ENCODE measurements at places on chromosomes 1 and 21. TPM values are rescaled to one million over a fixed set of nuclear protein-coding genes. Genes with fewer than 3 reads are reported as not detected.

DNA sequence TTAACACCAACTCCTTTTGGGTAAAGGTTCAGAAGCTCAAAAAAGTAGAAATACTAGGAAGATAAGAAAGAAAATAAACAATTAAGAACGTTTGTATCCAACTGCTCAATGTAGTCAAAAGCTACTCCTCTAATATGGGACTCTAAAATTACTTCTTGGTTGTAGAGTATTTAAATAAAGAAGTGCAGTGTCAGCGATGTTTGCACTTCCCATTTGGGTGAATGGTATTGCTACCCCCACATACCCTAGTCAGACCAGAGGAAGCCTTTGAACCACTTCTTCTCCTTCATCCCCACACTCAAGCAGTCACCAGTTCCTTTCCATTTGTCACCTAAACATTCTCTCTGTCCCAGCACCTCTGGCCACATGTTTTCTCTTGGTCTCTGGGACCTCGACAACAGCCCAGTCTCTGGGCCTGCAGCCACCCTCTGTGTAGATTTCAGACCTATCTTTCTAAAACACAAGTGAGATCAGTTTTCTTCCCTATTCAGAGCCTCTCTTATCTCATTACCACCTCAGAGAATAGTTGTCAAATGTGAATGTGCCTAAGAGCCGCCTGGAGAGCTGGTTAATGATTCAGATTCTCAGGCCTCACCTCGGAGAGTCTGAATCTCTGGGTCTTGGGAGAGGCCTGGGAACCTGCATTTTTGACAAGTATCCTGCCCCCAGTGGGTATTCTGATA lies 109.8 kb downstream of the OMA1 start:
- no peaks in the 10 kb centered on the region for H3K27me3 ChIP-seq
- no peak for DNase-seq
- no peaks in the 10 kb centered on the region for H3K36me3 ChIP-seq
- no peaks in the 10 kb centered on the region for H3K4me1 ChIP-seq
- no peak overlapping the region for H3K27ac ChIP-seq
- H3K4me3 ChIP-seq = no peak overlapping the region

- H3K4me1 ChIP-seq = no peaks in the 10 kb centered on the region
- no peak for DNase-seq
- peaks cover 33% of the 10 kb centered on the region for H3K27me3 ChIP-seq
- peak overlapping the region; percentile 58 for H3K4me3 ChIP-seq
- H3K27ac ChIP-seq = no peak overlapping the region
These were observed 89.4 kb upstream of the IPO9 start for GRCh38 chr1:201739492-201740085.

DNA sequence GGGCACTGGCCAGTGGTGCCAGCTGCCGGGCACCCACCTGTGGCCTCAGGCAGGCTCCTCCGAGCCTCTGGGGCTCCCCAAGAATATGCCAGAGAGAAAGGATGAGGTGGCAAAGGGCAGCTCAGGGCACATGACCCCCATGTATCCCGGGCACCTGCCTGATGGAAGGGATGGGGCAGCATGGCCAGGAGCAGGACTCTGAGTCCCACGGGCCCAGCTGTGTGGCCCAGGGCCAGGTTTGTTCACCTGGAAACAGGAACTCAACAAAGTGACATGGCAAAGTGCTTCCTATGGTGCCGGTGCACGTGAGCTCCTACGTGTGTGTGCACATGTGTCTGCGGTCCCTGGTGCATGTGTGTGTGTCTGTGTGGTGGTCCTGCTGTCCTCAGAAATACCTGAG lies 9.5 kb upstream of the GPR153 start:
- H3K4me1 ChIP-seq = no peaks in the 10 kb centered on the region
- H3K36me3 ChIP-seq = no peaks in the 10 kb centered on the region
- no peaks in the 10 kb centered on the region for H3K27me3 ChIP-seq
- no peak overlapping the region for H3K27ac ChIP-seq
- H3K4me3 ChIP-seq = no peak overlapping the region

DNA sequence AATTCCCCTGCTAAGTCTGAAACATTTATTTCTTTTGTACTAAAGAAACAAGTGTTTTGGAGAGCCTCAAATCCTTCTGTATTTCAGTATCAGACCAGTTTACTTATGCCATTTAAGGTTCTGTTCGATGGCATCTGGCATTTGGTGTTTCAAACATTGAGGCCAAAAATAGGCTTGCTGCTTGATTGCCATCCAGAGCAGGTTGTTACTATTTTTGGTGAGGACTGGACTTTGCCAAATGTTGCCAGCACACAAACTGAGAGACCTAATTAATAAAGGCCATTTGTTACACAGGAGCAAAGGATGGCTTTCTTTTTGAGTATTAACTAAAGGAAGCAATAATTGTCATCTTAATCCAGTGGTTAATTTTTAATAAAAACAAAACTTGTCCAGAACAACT lies 26.2 kb downstream of the VPS45 start:
- H3K36me3 ChIP-seq = no peaks in the 10 kb centered on the region
- DNase-seq = no peak
- H3K27ac ChIP-seq = no peak overlapping the region
- no peaks in the 10 kb centered on the region for H3K27me3 ChIP-seq

DNA sequence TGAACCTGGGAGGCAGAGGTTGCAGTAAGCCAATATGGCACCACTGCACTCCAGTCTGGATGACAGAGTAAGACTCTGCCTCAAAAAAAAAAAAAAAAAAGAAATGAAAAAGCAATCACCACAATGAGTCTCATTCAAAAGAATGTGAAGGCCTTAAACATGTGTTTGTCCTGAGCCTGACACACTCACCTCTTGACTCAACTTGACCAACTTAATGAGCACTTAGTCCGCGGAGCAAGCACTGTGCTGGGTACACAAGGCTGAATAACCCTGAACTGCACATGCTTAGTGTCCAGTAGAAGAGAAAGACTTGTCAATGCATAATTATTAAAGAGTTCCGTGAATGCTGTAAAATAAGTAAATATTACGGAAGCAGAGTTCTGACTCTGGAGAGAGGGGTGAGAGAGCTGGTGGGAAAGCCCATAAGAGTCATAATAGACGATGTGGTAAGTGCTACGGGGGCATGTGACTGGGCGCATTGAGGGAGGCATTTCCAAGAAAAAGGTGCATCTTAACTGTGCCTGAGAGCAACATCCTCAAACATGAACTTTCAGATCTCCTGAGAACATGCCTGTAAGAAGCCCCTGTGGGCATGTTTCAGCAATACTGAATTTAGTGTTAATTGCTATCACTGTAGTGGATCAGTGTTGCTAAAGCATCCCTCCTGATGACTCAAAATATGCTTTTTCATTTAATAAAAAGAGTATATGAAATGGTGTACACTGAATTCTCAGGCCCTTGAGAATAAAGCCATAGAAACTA lies 27.2 kb downstream of the MCOLN2 start:
- peak overlapping the region; percentile 47 for H3K4me3 ChIP-seq
- H3K27me3 ChIP-seq = no peaks in the 10 kb centered on the region
- DNase-seq = no peak
- peak overlapping the region; percentile 13 for H3K27ac ChIP-seq

GRCh38 chr1:53110370-53111072 lies 31.9 kb downstream of the SLC1A7 start:
- DNase-seq = no peak
- peak overlapping the region; percentile 8 for H3K27ac ChIP-seq
- no peaks in the 10 kb centered on the region for H3K36me3 ChIP-seq

DNA sequence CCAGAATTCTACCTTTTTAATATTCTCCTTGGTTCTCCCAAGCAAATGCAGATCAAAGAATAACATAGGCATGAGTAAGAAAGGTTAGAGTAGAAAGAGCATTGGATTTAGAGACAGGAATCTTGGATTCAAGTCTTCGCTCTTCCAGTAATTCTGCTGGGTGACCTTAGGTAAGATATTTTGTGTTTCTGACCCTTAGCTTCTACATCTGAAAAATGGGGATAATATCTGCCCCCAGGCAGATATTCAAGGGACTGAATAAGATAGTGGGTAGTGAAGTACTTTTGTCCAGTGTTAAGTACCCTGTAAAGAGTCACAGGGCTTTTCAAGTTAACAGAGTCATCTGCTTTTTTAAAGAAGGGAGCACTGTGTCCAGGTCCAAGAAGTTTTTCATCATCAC lies 70.8 kb downstream of the KDM1A start:
- H3K4me1 ChIP-seq = peaks cover 6% of the 10 kb centered on the region
- H3K27me3 ChIP-seq = no peaks in the 10 kb centered on the region
- peaks cover 30% of the 10 kb centered on the region for H3K36me3 ChIP-seq

GRCh38 chr1:211033921-211034525 lies 99.9 kb downstream of the KCNH1 start:
- no peak for DNase-seq
- no peaks in the 10 kb centered on the region for H3K36me3 ChIP-seq
- H3K27me3 ChIP-seq = peaks cover 3% of the 10 kb centered on the region
- H3K4me3 ChIP-seq = no peak overlapping the region
- H3K4me1 ChIP-seq = no peaks in the 10 kb centered on the region

- no peaks in the 10 kb centered on the region for H3K4me1 ChIP-seq
- H3K27ac ChIP-seq = no peak overlapping the region
- H3K4me3 ChIP-seq = no peak overlapping the region
- H3K36me3 ChIP-seq = no peaks in the 10 kb centered on the region
These were observed 62.3 kb upstream of the FMN2 start for GRCh38 chr1:240029418-240029817.

DNA sequence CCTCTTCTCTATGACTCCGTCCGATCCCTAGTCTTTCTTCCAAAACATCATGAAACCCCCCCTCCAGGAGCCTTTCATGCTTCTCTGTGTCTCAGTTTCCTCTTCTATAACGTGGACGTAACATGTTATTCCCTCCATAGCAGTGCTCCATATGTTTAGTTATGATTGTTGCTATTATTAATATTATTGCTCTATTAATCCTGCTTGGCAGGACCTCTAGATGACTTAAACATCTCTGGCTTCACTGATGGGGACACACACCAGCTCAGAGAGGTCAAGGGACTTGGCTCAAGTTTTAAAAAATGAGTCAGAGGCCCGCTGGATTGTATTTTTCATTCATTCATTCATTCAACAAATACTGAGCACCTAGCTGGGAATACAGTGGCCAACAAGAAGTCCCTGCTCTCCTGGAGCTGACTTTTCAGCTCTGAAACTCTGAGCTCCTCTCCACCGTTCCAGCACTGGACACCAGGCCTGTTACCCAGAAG lies 404 bp upstream of the CPLANE2 start:
- peak overlapping the region; percentile 94 for H3K27ac ChIP-seq
- H3K36me3 ChIP-seq = no peaks in the 10 kb centered on the region
- peak overlapping the region; percentile 82 for H3K4me3 ChIP-seq
- peaks cover 16% of the 10 kb centered on the region for H3K4me1 ChIP-seq
- no peak for DNase-seq

- H3K4me3 ChIP-seq = no peak overlapping the region
- H3K27ac ChIP-seq = no peak overlapping the region
- DNase-seq = no peak
- H3K27me3 ChIP-seq = peaks cover 11% of the 10 kb centered on the region
These were observed 324.0 kb upstream of the DAB1 start for GRCh38 chr1:57747818-57748217.

- DNase-seq = no peak
- H3K27ac ChIP-seq = no peak overlapping the region
- H3K4me1 ChIP-seq = no peaks in the 10 kb centered on the region
- H3K36me3 ChIP-seq = no peaks in the 10 kb centered on the region
- peaks cover 26% of the 10 kb centered on the region for H3K27me3 ChIP-seq
These were observed 69.8 kb downstream of the CR1 start for GRCh38 chr1:207565546-207566468.

GRCh38 chr1:153342178-153342577 lies 6.5 kb downstream of the PGLYRP4 start:
- no peak overlapping the region for H3K4me3 ChIP-seq
- peaks cover 19% of the 10 kb centered on the region for H3K4me1 ChIP-seq
- H3K36me3 ChIP-seq = no peaks in the 10 kb centered on the region
- no peak for DNase-seq
- no peak overlapping the region for H3K27ac ChIP-seq
- peaks cover 66% of the 10 kb centered on the region for H3K27me3 ChIP-seq

DNA sequence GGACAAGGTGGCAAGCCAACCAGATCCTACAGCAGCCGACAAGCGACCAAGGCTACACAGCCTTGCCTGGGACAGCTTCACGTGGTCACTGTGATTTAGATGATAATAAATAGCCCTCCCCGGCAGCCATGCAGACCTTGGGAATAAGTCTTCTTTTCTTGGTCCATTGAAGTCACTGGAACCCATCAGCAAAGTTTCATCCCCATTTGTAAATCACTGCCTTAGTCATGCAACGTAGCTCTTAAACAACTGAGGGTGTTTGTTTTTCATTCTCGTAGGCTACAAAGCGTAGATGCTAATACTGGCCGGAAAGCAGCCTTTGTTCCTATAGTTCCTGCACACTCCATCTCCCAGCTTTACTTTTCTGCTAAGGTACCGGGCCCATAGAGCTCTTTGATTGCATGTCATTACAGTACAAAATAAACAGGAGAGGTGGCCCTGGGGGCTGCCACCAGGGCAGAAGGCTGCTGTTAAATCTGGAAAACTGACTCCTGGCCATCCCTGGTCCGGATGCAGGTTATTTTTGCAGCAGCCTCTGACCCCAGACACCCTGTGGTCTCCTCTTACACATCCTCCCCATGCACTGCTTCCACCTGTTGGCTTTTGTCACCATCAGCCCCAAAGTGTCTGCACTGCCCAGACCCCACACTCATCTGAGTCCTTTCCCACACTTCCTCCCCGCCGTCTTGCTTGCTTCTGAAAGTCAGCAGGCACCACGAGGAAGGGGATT lies 105.5 kb downstream of the TOMM20 start:
- no peak for DNase-seq
- no peaks in the 10 kb centered on the region for H3K27me3 ChIP-seq
- no peak overlapping the region for H3K4me3 ChIP-seq
- H3K27ac ChIP-seq = no peak overlapping the region
- peaks cover 43% of the 10 kb centered on the region for H3K4me1 ChIP-seq

- no peak overlapping the region for H3K4me3 ChIP-seq
- peaks cover 26% of the 10 kb centered on the region for H3K4me1 ChIP-seq
- no peaks in the 10 kb centered on the region for H3K27me3 ChIP-seq
- no peak overlapping the region for H3K27ac ChIP-seq
These were observed 27.8 kb downstream of the SELL start for GRCh38 chr1:169683661-169684060.

DNA sequence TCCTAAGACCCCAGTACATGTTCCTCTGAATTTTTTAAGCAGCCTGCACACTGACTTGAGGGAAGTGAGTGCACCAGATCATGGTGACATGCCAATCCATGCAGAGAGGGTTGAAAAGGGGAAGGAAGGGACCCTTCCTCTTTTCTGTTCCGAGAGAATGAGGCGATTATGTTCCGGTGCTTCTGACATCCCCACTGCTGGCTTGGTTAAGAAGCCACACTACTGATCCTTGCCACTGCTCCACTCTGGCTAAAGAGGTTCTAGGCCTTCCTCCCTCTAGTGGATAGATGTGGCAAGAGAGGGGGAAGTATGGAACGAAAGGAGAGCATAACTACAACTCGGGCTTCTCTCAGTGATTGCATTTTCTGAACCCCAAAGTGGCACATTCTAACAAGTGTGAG lies 1.8 kb upstream of the CYB5R1 start:
- no peaks in the 10 kb centered on the region for H3K27me3 ChIP-seq
- H3K4me1 ChIP-seq = peaks cover 17% of the 10 kb centered on the region
- DNase-seq = no peak

HES2 gene
- total RNA-seq = not detected

GPR137B gene
- 8.6 TPM for total RNA-seq

TLCD4 gene
- not detected for total RNA-seq

MAP7D1 gene
- 196 TPM for total RNA-seq

OR6Y1 gene
- total RNA-seq = not detected

PPIAL4G gene
- 0.24 TPM for total RNA-seq

ABCA4 gene
- not detected for total RNA-seq

Data from natural killer cell treated with Interleukin-12 subunit alpha and Interleukin-12 subunit beta and Interleukin-15 and Interleukin-18, amount 100 ng/mL, for 72 hours (primary cell).